Fibroblast of upper back skin (primary cell): ENCODE measurements at places on chromosomes 5 and 9.
A peak's percentile ranks its signal among the peaks of the same experiment; 100 is the strongest.

GRCh38 chr5:143585970-143586369 lies 182.5 kb upstream of the NR3C1 start:
- no peak for DNase-seq

GRCh38 chr5:99019812-99020697 lies 91.2 kb upstream of the CHD1 start:
- DNase-seq: peak; percentile 91

DNA sequence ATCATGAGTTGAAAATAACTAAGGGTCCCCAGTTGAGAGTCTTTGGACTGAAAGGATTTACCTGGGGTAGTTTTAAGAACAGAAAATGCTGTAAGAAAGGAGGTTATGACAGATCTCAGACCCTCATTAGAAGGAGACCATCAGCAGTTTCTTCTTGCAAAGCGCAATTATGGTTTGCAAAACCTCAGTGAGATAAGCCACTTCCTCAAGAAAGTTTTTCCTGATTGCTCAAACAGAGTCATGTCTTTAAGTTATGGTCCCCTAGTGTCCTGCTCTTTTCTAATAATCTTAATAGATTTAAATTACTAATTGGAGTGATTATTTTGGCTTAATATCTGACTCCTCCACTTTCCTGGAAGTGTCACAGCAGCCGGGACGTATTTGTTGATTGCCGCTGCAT lies 293.2 kb upstream of the KLF4 start:
- no peak for DNase-seq

DNA sequence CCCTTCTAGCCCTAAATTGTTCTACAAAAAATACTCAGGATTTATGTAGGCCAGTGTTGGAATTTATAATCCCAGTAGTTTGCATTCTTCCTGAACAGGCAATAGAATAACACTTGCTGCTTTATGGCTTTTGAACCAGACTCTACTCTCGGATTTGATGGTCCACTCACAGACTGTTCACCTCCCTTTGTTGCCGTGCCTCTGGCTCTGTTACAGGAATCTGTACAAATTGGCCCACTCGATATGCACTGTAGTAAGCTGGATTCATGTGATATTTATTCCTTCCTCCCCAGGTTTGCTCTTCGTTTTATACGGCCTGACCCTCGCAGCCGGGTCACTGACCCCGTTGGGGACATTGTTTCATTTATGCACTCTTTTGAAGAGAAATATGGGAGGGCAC lies 43.7 kb downstream of the FAF2 start:
- DNase-seq: no peak

- DNase-seq: no peak
Observed at GRCh38 chr5:104119529-104119928, 556.9 kb upstream of the NUDT12 start.

DNA sequence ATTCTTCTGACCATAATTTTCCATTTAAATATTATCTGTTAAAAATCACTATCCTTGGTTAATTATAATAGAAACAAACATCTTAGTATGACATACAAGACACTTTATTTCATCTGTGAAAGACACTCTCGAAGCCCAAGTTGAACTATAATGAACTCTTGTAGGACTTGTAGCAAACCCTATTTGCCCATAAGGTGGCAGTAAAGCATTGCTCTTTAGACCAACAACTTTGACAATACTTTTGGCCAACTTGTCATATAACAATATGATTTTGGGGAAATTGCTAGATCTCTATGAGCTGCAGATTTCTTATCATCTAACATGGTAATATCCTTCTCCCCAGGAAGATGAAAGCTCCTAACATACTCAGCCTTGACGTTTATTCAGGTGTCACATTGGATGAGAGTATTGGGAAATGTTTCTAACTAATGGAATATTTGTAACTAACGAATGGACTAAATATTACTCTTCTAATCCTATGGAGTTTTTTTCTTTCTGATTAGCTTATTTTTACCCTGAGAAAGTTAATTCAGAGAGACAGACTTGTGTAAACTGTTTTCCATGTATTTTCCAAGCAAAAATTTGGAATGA lies 11.0 kb downstream of the SPINK14 start:
- peak; percentile 51 for DNase-seq

DNA sequence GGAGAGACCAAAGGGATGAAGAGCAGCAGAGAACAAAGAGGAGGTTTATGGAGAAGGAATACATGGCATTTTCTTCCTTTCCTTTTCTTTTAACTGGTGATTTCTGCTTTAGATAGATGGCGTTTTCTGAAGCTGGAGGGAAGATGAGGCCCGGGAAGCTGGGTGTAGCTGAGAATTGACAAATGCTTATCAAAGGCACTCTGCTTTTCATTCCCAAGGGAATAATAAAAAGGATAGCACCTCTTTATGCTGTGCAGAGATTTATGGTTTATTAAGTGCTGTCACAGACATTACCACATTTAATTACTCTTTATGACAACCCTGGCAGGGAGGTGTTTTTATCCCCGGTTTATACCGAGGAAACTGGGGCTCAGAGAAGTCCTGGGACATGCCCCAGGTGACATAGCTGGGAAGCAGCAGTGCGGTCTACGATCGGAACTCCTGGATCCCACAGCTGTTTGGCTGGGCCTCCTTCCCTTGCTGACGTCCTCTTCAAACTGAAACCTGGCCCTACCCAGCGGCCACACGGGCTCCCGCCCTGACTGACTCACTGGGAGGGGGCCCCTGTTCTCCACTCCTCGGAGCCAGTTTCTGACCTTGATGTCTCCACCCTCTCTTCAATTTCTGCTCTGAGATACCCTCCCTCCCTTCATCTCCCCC lies 8.2 kb upstream of the EPB41L4B start:
- peak; percentile 70 for DNase-seq

- DNase-seq: no peak
Observed at GRCh38 chr5:1073239-1074102, 38.4 kb downstream of the SLC12A7 start.

- DNase-seq: no peak
Observed at GRCh38 chr9:98886691-98887229, 56.9 kb upstream of the COL15A1 start.

- DNase-seq: no peak
Observed at GRCh38 chr9:114981063-114981462, 50.7 kb upstream of the TNFSF8 start.

DNA sequence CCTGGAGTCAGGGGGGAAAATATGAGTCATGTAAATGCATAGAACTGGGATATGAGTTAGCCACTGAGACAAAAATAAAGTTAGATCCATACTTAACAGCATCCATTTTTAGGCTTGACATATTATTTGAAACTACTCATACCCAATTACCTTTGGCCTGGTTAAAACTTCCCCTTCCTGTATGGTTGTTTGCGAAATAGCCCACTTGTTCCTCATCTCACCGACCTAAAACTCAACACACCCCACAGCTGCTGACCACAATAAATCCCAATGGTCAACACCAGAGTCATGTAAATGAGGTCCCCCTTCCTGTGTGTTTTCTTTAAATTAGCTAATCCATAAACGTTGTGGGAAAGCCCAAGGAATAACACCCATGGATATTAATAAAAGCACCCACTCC lies 55.2 kb upstream of the TMEM215 start:
- DNase-seq: no peak

DNA sequence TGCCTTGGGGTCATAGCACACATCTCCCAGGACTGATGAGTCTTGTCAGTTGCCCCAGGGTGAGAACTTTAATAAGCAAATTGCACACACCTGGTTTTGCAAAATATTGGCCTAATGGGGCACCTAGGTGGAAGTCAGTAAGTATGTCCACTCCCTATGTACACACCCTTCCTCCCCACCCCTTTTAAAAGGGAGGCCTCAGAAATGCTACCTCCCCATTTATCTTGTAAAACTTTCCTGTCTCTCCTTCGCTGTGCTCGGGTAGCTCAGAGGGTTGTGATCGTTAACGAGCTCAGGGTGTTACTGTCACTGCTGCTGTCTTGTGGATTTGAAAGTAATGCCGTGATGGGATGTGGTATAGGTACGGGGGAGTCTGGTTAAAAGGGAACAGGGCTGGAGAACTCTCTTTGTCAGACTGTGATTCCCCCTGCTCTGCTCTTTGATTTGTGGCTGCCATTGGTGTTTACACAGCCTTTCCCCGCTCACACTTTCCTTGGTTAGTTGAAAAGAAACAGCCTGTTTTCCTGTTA lies 26.2 kb downstream of the ZNF462 start:
- no peak for DNase-seq

- DNase-seq: no peak
Observed at GRCh38 chr5:168790671-168791250, 211.6 kb upstream of the PANK3 start.

- no peak for DNase-seq
Observed at GRCh38 chr5:154010660-154011059, 28.1 kb downstream of the FAM114A2 start.

- no peak for DNase-seq
Observed at GRCh38 chr9:23823986-23824829, 1.8 kb downstream of the ELAVL2 start.

DNA sequence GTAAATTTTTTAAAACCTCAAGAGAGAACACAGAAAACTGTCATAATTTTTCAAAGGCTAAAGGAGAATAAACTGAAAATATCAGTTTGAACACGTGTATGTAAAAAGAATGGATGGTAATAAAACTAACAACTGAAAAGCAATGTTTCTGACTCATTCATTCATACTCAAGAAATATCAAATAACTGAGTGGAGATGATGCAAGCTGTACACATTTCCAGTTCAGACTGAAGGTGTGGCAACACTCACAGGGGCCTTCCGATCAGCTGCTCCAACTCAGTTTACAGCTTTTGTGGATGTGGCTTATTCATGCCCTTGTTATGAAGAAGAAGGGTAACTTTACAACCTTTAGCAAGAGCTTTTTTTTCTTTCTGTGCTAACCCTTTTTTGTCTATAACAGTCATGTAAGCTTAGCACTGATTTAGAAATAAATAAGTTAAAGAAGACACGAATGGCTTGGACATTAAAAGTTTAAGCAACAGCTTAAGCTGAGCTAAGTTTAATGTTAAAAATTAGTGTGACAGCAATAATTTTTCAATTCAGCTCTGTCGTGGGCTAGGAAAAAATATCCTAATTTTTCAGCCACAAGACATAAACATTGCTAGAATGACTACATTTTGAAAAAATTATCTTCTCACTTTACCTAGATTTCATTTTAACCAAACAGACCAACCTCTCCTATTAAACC lies 453.5 kb downstream of the RAB3C start:
- peak; percentile 97 for DNase-seq

DNA sequence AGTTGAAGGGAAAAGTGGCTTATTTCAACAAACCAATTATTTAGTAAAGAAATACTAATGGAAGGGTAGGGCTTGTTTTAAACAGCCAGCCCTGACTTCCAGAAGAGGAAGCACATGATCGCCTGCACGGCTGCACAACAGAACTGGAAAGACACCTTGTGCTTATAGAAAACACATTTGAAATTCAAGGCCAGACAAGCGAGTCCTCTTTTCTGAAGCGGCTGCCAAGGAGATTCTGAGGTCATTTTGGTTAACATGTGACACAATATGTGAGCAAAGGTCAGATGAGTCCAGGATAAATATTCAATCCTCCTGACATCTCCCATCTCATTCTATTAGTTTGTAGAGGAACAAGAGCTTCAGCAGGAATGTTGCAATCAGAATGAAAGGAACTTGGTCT lies 461.4 kb upstream of the ST8SIA4 start:
- peak; percentile 25 for DNase-seq
